ENCODE measurements at places on chromosomes 11 and 22.

- DNase-seq, result no peak
Observed at GRCh38 chr11:111367411-111368284, 11.4 kb downstream of the POU2AF1 start.

- no peak for DNase-seq
Observed at GRCh38 chr22:32708830-32709229, 92.7 kb upstream of the TIMP3 start.

DNA sequence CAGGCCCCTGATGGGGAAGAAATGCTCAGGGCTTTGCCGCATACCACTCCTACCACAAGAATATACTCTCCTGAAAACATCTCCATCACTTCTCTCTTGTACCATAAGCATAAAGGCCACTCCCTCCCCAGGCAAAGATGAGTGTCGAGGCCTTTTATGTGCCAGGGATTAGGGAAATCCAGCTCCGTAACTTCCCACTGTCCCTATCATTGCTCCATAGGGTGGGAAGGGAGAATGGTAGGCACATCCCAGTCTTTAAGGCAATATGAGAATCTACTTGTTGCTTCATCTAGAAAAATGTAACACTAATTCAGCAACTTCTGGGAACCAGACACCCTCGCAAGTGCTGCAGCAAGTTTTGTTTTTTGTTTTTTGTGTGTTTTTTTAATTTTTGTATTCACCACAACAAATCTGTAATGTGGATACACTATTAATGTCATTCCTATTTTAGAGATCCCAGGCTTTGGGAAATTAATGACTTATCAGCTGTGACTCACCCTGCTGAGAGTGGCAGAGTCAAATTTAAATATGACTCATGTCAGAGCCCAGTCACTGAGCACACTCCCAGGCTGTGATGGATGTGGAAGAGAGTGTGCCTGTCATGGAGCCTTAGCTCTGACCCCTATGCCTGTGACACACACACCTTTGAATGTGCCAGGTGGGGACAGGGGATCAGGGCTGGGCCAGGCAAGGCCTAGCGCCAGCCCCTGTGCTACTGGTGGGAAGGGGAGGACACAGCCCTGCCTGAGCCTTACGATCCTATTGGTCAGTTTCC is 23.4 kb downstream of the PANX1 start:
- no peak for DNase-seq

DNA sequence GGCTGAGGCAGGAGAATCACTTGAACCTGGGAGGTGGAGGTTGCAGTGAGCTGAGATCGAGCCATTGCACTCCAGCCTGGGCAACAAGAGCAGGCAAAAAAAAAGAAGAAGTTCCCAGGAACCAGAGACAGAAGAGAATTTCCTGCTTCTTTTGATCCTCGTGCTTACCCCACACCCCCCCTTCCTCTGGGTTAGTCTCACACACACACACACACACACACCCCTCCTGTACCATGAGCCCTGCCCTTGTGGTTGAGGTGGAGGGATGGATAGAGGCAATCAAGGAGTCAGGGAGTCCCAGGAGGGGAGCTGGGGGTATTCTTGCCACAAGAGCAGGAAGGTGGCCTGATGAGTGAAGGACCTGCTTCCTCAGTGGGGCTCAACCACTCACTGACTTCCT is 4.1 kb upstream of the UBE2L6 start:
- no peak for DNase-seq

GRCh38 chr11:29507376-29507775 is 509.5 kb downstream of the KCNA4 start:
- no peak for DNase-seq

- no peak for DNase-seq
Observed at GRCh38 chr11:73143126-73143838, 1.2 kb upstream of the FCHSD2 start.

DNA sequence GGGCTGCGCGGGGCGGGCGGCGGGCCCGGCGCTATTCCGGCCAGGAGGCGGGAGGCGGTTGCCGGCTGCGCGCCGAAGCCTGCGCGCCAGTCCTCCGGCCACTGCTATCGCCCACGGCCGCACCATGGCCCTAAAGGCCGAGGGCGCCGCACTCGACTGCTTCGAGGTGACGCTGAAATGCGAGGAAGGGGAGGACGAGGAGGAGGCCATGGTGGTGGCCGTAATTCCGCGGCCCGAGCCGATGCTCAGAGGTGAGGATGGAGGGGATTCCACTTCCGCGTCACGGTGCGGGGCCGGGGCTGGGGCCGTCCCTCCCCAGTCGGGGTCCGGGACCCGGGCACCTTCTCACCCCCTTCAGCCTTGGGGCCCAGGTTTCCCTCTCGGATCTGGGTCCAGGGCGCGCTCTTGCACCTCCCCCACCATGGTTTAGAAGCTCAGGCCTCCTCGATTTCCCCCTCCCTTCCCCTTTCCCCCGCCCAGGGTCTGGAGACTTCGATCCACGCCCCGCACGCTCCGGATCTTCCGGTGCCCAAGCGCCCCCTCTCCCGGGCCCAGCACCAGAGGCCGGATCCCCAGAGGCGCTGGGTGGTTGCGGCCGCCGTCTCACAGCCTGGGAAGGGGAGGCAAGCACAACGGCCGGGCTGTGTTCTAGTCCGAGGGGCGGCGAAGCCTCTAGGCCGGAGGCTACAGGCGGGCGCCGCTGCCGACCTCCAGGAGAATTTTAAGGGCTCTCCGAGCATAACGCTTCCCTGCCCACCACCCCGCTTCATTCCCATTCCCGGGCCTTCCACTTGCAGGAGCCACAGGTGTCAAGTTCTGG is 517 bp downstream of the SPINDOC start:
- no peak for DNase-seq

- peak; percentile 47 for DNase-seq
Observed at GRCh38 chr22:23263651-23264555, 83.6 kb downstream of the BCR start.

DNA sequence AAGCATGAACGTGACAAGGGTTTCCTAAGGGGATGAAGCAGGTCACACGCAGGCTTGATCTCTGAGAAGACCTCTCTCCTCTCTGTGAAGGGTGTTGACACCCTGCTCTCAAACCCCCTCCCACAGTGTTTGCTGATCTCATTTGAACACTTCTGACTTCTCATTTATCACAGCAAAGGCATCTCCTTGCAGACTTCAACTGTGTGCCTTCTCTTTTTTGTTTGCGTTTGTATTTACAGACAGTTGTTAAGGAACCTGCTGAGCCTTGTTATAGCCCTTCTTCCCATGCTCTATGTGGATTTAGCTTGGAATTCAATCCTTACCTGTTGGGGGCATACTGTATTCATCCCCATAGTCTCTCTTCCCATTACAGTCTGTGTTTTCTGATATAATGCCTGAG is 206.5 kb downstream of the NELL1 start:
- DNase-seq, result no peak

DNA sequence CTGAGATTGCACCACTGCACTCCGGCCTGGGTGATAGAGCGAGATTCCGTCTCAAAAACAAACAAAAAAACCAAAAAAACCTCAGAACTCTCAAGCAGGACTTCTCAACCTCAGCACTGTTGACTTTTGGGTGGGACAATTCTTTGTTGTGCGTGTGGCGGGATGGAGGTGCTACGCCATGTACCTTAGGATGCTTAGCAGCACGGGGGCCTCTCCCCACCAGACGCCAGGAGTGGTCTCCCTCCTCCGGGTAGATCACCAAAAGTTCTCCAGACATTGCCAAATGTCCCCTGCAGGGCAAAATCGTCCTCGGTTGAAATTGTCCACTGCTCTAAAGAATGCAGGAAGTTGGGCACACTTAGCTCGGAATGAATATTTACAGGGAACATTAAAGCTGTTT is 26.9 kb upstream of the ATXN10 start:
- DNase-seq, result no peak

- no peak for DNase-seq
Observed at GRCh38 chr22:23494930-23495266, 85.2 kb downstream of the IGLL1 start.

DNA sequence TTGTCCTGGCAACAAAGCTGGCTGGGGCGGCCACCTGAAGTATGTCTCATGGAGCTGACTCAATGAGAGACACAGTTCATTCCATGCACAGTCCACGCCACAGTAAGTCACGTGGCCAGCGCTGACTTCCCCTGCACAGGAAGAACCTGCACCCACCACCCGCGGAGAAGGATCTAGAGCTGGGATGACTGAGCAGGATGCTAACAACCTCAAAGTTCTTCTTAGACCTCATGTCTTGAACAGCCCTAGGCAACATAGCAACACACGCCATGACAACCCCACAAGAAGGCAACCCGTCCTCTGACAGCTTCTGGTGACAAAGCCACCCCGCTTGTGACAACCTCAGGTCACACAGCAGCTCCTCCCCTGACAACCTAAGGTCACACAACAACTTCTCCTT is 76.9 kb upstream of the B3GAT1 start:
- DNase-seq, result no peak

DNA sequence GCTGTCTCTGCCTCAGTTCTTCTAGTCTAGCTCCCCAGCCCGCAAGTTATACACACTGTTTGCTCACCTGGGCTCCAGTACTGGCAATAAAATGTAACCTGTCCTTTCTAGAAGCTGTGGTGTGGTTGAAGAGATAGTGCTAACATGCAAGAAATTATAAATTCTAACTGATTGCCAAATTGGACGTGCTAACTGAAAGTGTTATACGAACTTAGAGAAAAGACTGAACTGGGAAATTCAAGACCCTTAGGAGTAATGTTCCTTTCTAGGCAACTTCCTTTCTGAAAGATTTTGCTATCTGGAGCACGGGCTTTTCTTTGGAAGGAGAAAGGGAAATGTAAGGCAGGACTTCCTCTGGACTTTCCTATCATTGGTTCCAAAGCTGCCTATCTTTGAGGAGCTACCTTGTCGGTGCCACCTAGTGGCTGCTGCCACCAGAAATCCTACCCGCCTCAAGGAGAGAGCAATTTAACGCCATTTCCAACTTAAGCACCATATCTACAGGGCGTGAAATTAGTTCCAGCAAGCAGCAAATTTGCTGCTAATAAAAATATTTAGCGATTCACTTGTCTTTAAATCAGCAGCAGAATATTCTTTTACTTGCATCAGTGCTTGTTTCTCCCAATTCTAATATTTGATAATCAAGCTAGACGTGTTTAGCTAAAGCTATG is 12.7 kb upstream of the TMEM218 start:
- peak; percentile 19 for DNase-seq

DNA sequence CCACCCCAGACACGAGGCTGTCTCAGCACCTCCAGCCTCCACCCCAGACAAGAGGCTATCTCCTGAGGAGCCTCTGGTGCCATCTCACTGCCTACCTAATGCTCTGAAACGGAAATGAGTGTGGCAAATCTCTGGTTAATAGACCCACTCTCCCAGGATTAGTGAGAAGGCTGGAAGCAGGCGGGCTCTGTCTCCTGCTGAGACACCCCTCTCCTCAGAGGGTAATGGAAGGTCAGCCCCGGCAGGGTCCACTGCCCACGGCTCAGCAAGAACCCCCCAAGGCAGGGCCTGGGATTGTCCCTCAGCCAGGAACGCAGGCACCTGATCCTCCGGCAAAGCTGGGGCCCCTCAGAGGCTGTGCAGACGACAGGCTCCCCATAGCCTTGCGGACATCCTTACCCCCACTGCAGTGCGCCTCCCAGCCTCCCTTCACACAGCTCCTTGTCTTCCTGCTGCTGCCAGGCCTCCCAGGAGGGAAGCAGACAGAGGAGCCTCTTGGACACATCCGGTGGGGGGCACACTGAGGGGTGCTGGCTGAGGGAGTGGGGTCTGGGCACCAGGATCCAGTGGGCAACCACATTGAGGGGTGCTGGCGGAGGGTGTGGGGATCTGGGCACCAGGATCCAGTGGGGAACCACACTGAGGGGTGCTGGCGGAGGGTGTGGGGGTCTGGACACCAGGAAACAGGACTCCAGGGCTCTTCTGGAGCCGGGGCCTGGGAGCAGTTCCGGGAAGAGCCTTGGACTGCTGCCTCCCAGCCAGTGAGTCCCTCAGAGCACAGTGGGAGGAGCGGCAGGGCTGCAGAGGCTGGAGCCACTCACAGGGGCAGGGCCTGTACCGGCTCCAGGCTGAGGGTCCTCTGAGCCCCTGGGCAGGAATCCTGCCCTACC is 13.1 kb downstream of the CHID1 start:
- DNase-seq, result no peak

- no peak for DNase-seq
Observed at GRCh38 chr22:47439643-47440265, 677.3 kb downstream of the TBC1D22A start.

DNA sequence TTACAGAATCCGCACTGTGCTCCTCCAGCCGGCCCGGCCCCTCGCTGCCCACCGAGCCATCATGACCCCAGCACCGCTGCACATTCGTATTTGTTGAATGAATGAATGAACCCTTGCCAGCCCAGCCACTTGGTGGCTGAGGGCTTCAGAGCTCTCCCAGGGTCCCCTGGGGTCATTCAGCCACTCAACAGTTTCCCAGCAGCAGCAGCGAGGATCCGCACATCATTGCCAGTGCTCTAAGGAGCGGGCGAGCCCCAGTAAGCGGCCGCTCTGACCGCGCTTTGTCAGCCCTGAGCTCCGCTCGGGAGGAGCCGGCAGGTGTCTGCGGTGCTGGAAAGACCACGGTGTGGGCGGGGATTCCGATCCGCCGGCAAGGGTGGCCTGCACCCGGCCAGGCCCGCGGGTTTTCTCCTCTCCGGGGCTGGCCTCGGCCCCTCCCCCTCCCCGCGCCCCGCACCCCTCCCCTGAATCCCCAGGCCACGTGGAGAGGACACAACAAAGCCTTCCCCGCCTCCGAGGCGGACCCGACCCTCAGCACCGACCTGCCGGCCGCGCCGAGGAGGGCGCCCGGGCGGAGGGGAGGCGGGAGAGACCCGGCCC is 563 bp downstream of the BID start:
- DNase-seq, result peak; percentile 58

- no peak for DNase-seq
Observed at GRCh38 chr22:35835267-35835997, 117.8 kb downstream of the APOL5 start.

- DNase-seq, result no peak
Observed at GRCh38 chr11:79229047-79229446, 211.8 kb downstream of the TENM4 start.

DNA sequence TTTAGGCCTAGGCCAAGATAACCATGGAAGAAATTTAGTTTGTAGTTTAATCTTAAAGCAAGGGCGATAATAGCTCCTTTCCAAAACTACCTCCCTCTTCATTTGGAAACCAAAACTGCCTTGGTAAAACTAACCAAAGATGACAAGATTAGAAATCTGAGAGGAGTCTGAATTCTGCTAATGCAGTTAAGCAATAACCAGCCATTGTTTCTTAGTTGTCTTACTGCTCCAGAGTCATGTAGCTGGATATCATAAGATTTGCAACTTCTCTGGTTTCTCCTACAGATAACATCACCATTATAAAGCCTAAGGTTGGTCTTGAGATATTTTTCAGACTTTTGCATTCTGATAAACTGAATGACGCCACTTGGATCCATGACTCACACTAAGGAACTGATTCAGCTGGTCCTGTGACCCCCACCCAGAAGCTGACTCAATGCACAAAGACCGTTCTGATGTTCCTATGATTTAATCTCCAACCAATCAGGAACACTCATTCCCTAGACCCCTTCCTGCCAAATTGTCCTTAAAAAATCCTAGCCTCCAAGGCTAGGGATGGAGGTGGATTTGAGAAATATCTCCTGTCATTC is 200.8 kb downstream of the LUZP2 start:
- DNase-seq, result no peak

- no peak for DNase-seq
Observed at GRCh38 chr11:93166862-93167261, 30.9 kb downstream of the SLC36A4 start.
